ENCODE measurements at places on chromosomes 16 and 17. TPM values are rescaled to one million over a fixed set of nuclear protein-coding genes. Genes with fewer than 3 reads are reported as not detected.

GRCh38 chr16:17526956-17527937, 56.5 kb upstream of the XYLT1 start:
- H3K27me3 ChIP-seq = peaks cover 4% of the 10 kb centered on the region
- H3K27ac ChIP-seq = no peak overlapping the region
- no peak for DNase-seq
- H3K4me1 ChIP-seq = peaks cover 16% of the 10 kb centered on the region
- H3K4me3 ChIP-seq = no peak overlapping the region

GRCh38 chr17:6574687-6575595, 18.6 kb upstream of the PITPNM3 start:
- no peak for DNase-seq
- H3K4me3 ChIP-seq = peak overlapping the region; percentile 15
- H3K27me3 ChIP-seq = no peaks in the 10 kb centered on the region
- H3K27ac ChIP-seq = peak overlapping the region; percentile 18

DNA sequence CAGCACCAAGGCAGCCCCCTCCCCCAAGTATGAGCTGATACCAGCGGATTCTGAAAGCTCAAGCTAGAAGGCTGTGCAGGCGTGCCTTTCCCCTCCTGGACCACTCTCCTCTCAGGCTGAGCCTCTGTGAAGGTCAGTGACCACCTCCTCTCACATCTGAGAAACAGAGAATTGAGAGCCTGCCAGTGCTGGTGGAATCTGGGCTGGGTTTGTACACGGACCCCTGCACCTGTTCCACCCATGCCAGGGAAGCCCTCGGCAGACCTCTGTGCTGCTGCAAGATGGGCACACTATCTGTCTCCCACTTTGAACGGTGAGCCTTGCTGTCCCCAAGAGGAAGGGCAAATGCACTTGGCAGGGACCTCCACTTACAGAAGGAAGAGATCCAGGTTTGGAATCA, 54.7 kb upstream of the SDK2 start:
- no peak for DNase-seq
- H3K4me1 ChIP-seq = peaks cover 1% of the 10 kb centered on the region
- no peaks in the 10 kb centered on the region for H3K27me3 ChIP-seq
- no peak overlapping the region for H3K27ac ChIP-seq
- no peaks in the 10 kb centered on the region for H3K36me3 ChIP-seq

DNA sequence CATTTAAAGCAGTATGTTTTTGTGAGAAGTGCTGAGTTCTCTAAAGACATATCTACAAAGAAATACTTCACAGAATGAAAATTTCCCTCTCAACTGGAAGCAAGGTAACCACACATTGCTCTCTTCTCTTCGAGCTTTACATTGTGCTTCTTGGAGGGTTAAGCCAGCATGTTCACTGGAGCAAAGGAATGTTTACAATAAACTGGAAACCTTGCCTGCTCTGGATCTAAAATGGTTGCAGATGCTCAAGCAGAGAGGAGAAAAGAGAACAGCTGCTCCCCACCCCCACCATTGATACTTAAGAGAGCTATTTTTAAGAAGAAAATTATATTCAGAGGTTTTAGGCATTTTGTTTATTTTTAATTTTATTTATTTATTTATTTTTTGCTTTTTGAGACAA, 213.1 kb downstream of the CEP112 start:
- no peak overlapping the region for H3K4me3 ChIP-seq
- H3K36me3 ChIP-seq = no peaks in the 10 kb centered on the region
- H3K27ac ChIP-seq = no peak overlapping the region
- H3K27me3 ChIP-seq = peaks cover 7% of the 10 kb centered on the region
- DNase-seq = no peak
- H3K4me1 ChIP-seq = no peaks in the 10 kb centered on the region

Gene RRAD
- 1.8 TPM for total RNA-seq

Gene KRTAP9-4
- not detected for total RNA-seq
